Progenitor cell of endocrine pancreas (in vitro differentiated cells): ENCODE measurements at places on chromosomes 16 and 17. TPM values are rescaled to one million over a fixed set of nuclear protein-coding genes. Genes with fewer than 3 reads are reported as not detected.

The ARHGDIG gene
- 6.0 and 6.5 TPM in 2 replicates for total RNA-seq

The KRTAP3-3 gene
- not detected in 2 replicates for total RNA-seq

The SPATA22 gene
- total RNA-seq: not detected in 2 replicates

The TEX19 gene
- 0.24 TPM in 1 of 2 replicates, not detected in the other for total RNA-seq

The KRTAP9-4 gene
- not detected in 2 replicates for total RNA-seq

The MAF gene
- 15.5 and 17.3 TPM in 2 replicates for total RNA-seq

The CDK5R1 gene
- total RNA-seq: 6.1 and 6.2 TPM in 2 replicates
